Breast epithelium (tissue), 4 donors: ENCODE measurements at places on chromosomes 2 and 18.

DNA sequence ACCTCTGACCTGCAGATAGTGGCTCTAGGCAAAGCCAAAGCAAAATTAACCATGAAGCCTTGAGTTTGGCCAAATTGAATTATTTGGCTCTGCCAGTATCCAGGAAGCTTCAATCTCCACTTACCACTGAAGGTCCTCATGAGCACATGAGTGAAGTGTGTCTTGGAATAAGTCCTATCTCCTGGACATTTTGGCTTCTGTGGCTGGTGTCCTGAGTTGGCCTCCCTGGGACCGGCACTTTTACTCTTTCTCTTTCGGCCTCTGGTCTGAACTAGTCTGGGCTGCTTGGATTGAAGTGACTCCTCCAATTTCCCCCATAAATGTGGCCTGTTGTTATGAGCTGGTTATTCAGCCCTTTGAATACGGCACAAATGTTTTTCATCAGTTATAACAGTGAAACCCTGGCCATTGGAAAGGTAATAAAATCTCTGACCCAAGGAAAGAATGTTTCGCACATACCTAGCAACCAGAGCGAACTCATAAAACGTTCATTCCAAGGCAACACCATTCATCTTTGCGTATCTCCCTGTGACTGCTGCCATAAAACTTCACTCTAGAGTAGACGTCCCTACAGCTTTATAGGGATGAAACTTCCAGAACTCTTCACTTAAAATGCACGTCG, 216.4 kb downstream of the LPIN1 start:
- DNase-seq = no peak

- DNase-seq = no peak
These were observed 33.1 kb downstream of the CHN1 start for GRCh38 chr2:174971868-174972781.

GRCh38 chr2:69715964-69716363, 26.0 kb upstream of the ANXA4 start:
- no peak for DNase-seq

GRCh38 chr2:180660881-180661685, 319.3 kb upstream of the UBE2E3 start:
- DNase-seq = no peak

DNA sequence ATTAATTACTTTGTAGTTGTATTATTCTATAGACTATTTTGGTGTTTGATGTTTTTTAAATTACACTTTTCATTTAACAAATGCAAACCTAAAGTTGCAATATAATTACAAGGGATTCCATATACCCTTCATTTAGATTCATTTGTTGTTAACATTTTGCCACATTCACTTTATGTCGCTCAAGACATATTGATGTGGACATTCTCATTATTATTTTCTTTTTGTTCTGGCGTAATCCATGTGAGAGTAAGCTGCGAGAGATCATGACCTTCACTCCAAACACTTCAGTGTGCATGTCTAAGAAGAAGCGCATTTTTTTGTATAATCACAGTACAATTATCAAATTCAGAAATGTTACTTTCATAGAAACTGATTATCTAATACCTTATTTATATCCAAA, 280.6 kb downstream of the CALCRL start:
- no peak for DNase-seq

- no peak for DNase-seq
These were observed 98.2 kb upstream of the SLC8A1 start for GRCh38 chr2:40550085-40550484.

DNA sequence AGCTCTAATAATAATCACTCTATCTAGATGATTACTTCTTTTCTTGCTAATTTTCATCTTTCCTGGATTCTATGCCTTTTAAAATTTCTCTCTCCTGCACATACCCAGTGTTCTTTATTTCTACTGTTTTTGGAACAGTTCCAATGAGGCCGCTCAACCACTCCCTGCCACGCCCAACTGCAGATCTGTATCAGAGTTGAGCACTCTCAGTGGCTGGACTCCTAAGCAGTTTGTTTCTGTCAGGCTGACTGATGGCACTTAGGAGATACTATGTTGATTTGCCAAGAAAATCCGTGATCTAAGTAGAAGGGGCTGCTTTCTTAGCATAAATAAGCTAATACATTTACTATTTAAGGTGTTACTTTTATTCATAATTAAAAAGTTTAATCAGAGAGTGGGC, 192.8 kb downstream of the ARHGAP15 start:
- DNase-seq = no peak
